ENCODE measurements at places on chromosomes 2 and 18.

- no peak for DNase-seq
Observed at GRCh38 chr2:101858246-101858645, 133.5 kb upstream of the IL1R2 start.

- DNase-seq, result no peak
Observed at GRCh38 chr2:175627405-175627804, 374.7 kb downstream of the LNPK start.

GRCh38 chr2:239181903-239182581 lies 218.8 kb downstream of the HDAC4 start:
- no peak for DNase-seq

GRCh38 chr2:178233428-178233827 lies 39.1 kb downstream of the OSBPL6 start:
- DNase-seq, result no peak

DNA sequence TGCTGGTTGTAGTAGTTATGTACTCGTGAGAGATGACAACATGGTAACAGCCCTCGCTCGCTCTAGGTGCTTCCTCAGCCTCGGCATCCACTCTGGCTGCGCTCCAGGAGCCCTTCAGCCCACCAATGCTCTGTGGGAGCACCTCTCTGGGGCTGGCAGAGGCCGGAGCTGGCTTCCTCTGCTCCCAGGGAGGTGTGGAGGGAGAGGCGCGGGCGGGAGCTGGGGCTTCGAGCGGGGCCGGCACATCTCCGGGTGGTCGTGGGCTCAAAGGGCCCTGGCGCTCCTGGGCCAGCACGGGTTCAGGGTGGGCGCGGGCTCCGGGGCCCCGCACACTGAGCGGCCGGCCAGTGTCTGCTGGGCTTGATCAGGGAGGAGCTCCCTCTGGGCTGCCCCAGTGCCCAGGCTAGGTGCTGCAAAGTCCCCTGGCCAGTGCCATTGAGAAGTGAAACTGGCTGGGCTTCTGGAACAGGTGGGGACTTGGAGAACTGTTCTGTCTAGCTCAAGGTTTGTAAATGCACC lies 1012.1 kb downstream of the CNTNAP5 start:
- no peak for DNase-seq

DNA sequence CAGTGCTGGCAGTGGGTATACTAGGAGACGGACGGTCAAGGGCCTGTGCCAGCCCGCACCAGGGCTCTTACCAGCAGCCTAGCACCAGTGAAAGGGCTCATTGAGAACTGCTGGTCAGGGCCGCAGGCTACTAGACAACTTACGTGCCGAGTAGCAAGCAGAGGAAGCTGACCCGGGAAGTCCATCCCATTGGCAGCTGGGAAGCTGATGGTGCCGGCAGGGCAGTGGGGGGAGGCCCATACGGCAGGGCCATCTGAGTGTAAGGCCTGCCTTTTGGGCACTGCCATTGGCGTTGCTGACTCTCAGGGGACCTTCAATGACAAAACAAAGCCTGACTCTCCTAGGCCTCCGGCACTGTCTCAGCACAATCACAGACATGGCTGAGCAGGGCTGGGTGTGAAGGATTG lies 20.6 kb downstream of the EFR3B start:
- no peak for DNase-seq

DNA sequence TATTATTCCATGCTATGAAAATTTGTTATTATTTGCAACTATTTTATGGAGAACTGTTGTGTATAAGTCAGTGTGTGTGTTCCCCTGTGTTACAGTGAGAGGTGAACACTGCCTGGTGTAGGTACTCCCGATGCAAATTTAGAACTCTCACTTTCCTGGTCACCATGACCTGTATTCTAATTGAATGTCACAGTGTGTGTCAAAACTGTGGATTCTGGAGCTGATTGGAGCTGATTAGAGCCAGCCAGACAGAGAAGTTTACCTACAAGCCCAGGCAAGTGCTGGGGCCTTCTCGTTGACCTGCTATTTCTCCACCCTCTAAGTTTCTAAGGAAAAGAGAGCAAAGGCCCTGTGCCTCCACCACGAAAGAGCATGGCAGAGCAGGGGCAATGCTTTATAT lies 216.0 kb downstream of the NYAP2 start:
- DNase-seq, result no peak

DNA sequence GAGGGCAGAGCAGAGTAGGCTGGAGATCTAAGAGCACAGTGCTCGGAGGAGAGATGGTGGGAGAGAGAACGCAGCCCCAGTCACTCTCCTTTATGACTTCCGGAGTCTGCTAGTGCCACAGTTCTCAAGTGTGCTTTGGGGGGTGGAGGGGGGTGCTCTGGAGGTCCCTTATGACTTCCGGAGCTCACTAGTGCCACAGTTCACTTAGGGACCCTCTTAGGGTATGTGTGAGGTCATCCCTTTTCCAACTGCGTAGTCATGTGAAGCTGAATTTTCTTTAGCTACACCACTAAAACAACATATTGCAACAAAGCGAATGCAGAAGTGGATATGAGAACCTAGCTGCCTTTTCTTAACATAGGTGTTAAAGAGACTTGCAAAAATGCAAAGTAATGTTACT lies 153.7 kb upstream of the KCTD1 start:
- DNase-seq, result peak; percentile 26

DNA sequence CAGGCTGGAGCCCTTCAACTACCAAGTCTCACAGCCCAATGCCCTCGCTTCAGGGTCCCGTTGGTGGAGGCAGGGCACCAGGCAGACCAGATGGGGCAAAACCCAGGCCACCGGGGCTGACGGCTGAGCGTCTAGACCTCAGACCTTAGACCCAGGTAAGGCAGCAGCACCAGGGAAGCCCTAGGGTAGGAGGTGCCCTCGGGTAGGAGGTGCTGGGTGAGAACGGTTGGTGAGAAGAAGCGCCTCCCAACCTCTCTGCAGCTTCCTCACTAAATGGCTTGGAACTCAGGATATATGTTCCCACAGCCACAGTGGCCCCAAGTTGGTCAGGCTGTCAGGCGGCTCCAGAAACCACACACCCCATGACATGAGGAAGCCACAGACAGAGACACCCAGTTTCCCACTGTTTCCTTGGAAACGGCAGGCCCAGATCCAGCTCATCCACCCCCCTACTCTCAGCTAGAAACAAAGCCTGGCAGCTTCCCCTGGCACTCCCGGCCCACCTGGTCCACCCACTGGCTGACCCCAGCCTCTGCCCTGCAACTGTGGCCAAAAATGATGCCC lies 13.1 kb upstream of the MLPH start:
- DNase-seq, result peak; percentile 39

DNA sequence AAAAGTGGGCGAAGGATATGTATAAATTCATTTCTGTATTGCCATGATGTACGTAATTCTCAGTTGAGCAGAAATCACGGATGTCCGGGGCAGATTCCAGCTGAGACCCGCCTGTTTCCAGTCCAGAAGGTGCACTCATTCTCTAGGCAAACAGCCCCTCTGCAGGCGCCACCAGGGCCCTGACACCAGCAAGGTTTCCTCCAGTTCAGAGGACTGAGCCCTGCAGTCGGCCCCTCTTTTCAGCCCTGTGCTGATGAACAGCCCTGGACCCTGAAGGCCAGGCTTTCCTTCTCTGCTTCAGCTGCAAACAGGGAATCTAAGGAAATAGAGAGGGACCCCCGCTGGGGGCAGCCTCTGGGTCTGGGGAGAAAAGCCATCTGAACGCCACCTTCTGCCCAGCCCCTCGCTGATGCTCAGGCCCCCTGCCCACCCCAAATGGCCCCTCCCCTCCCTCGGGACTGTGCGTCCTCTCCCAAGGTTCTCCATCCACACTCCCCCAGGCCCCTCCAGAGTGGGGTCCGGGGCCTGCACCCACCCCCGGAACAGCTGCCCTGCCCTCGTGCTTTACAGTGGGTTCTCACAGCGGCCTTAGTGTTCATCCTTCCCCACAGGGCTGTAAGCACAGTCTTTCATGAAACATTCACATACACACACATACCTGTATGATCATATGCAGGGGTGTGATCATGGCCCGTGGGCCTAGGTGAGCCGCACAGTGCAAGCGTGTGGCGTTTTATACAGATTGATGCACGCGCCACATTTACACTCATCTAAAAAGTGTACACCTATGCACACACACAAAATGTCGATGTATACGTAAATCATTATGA lies 12.1 kb downstream of the COPS9 start:
- no peak for DNase-seq

DNA sequence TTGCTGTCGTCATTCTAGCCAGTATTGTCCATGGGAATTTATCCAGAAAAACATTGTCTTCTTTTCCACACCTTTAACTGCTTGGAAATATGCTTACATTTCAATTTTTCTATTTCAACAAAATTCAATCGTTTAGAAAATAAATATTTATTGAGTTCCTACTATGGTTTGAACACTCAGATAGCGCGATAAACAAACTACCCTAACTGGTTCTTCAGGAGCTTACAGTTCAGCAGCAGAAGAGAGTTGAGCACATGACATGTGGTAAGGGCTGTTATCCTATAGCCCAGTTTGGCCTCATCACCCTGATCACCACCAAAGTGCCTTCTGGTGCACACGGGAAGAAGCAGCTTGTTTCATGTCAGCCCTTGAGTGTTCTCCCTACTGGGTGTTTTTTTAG lies 375.2 kb upstream of the SMIM21 start:
- no peak for DNase-seq

DNA sequence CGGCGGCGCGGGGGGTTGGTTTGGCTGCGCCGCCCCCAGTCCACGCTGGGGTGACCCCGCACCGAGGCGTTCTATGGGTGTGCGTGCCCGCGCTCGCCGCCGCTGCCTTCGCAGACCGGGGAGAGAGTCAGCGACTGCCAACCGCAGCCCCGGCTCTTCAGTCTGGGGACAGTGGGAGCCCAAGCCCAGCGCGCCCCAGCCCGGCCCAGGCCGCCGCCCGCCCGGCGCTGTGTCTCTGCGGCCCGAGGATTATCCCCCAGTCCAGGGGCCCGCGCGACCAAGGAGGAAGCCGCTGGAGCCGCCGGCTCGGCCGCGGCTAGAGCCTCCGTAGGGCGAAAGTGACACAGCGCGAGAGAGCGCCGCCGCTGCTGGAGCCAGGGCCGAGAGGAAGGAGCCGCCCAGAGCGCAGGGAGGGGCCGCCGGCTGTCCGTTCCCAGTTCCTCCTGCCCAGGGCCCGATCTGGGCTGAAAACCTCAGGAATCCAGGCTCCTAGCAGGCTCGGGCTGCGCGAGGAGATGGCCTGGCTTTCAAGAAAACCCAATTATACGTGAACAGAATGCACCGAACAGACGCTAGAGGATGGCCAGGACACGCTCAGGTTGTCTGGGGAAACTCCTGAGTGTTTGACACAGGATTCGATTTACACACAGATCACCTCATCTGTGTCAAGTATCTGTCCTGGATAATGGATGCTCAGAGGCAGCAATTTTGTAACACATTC lies 2.4 kb downstream of the CTIF start:
- DNase-seq, result peak; percentile 77

- no peak for DNase-seq
Observed at GRCh38 chr18:24995755-24996154, 356.2 kb downstream of the ZNF521 start.

- no peak for DNase-seq
Observed at GRCh38 chr2:38702413-38702812, 36.5 kb downstream of the GALM start.

DNA sequence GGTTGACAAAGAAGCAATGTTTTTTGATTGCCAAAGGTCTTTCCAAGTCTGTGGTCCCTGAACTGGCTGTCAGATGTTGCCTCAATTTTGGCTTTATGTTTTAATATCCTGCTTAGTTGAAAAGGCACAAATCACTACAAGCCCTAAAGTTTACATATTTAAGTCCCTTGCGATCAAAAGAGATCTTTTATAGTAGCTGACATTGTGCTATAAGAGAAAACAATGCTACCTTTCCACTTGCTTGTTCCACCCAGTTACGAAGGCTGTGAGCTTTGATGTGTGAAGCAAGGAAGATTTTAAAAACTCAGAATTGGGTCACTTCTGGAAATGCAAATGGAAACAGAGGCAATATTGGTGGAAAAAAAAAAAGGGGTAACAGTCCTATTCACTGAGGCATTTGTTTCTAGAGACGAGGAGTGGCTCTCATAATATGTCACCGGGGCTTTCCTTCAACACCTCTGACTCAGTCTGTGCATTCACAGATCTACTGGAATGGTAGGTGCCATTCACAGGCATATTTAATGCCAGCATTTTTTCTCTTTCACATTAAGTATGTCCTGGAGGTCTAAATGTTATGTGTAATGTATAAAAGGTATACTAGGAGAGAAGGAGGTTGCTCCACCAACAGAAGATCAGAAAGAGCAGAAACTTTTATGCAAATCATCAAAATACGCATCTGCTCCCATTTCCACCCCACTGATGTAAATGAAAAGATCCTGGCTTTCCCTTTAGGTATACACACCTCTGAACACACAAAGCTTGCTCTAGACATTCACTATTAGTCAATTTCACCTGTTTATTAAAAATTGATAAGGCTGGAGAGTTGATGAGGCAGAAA lies 91.8 kb downstream of the TGIF1 start:
- DNase-seq, result no peak

DNA sequence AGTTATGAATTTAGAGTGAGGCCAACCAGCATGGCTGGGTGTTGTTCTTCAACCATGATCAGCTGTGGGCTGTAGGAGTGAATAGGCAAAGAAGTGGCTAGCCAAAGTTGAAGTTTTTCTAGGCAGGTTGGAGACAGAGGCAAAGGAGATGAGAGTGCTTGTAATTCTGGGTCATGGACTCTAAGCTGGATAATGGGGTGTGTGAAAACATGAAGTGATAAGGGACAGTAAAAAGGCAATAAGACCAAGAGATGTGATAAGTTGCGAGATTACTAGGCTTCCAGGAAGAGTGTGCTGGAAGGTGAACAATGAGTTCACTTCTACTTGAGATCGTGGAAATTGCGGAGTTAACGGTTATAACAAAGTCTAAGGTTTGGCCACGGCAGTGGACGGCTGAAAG lies 118.6 kb upstream of the RNF152 start:
- no peak for DNase-seq

GRCh38 chr2:77328134-77328931 lies 193.8 kb downstream of the LRRTM4 start:
- no peak for DNase-seq

- DNase-seq, result no peak
Observed at GRCh38 chr18:48219810-48220499, 189.2 kb downstream of the ZBTB7C start.

- DNase-seq, result no peak
Observed at GRCh38 chr2:176133389-176133788, 3.9 kb downstream of the HOXD8 start.

DNA sequence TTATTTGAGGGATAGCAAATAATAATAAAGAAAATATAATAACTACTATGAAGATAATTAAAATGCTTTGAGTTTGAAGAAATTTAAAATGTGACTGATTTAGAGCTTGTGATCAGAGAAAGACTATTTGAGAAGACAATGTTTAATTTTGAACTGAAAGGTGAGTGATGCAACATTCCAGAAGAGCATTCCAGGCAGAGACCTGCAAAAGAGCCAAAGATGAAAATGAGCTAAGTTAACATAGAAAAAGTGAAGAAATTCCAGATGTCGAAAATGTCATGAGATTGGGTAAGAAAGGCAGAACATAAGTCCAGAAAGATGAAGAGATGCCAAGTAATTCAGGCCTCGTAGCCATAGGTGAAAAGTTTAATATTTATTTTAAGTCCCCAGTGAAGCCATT lies 215.8 kb downstream of the FSIP2 start:
- no peak for DNase-seq

GRCh38 chr2:231699006-231699405 lies 9.3 kb upstream of the PTMA start:
- no peak for DNase-seq

DNA sequence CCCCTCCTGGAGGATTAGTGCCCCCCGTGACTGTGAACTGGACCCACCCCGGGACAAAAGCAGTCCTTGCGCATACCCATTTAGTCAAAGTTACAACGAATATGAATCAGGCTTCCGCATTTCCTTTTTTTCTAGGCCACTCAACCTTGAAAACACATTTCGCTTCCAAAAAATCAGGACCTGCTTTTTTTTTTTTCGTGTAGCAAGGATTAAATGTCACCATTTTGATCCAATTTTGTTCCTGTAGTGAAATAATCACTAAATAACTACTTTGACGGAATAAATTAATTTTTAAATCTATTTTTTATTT lies 464 bp upstream of the FTCDNL1 start:
- DNase-seq, result no peak

Data from hematopoietic multipotent progenitor cell treated with erythropoietin and hydrocortisone succinate and interleukin-3 and kit ligand, for 6 days (in vitro differentiated cells).